A549 treated with RU486 at 1 μM for 4 hours (cell line): ENCODE measurements at places on chromosomes 12 and 14. TPM values are rescaled to one million over a fixed set of nuclear protein-coding genes. Genes with fewer than 3 reads are reported as not detected.

Gene PMCH
- total RNA-seq: not detected in 5 replicates

Gene LRRC10
- not detected in 5 replicates for total RNA-seq

Gene TAS2R50
- total RNA-seq: not detected in 5 replicates

Gene KIAA0586
- total RNA-seq: 7.8 to 10.6 TPM (median 9.4 TPM) in 5 replicates

Gene CCDC175
- not detected in 5 replicates for total RNA-seq

Gene RBP5
- total RNA-seq: not detected in 5 replicates

Gene ACOT4
- total RNA-seq: 1.5 to 2.8 TPM (median 2.1 TPM) in 5 replicates

Gene PRH2
- not detected in 5 replicates for total RNA-seq

Gene ALDH2
- 65.7 to 97.2 TPM (median 91.6 TPM) in 5 replicates for total RNA-seq

Gene TMEM132C
- total RNA-seq: not detected in 5 replicates

Gene KLRG1
- 1.1 to 1.9 TPM (median 1.5 TPM) in 5 replicates for total RNA-seq

Gene CACNA1C
- total RNA-seq: 0.02 TPM in 1 of 5 replicates, not detected in the others

Gene AP1G2
- total RNA-seq: 37.1 to 49.3 TPM (median 44.3 TPM) in 5 replicates

Gene PNMA1
- 50.9 to 65.9 TPM (median 61.7 TPM) in 5 replicates for total RNA-seq

Gene MAP3K9
- total RNA-seq: 3.2 to 5.2 TPM (median 4.7 TPM) in 5 replicates

Gene GOLGA3
- 17.6 to 25.0 TPM (median 20.4 TPM) in 5 replicates for total RNA-seq

Gene PSMD9
- 120 to 168 TPM (median 124 TPM) in 5 replicates for total RNA-seq

Gene DIO3
- 0.12 TPM in 1 of 5 replicates, not detected in the others for total RNA-seq

Gene SLC25A21
- 0.53 to 0.90 TPM (median 0.58 TPM) in 5 replicates for total RNA-seq

Gene LARP4
- total RNA-seq: 28.5 to 45.8 TPM (median 42.0 TPM) in 5 replicates

Gene TSPAN19
- 0.18 TPM in 1 of 5 replicates, not detected in the others for total RNA-seq

Gene EEA1
- 2.7 to 9.3 TPM (median 6.1 TPM) in 5 replicates for total RNA-seq

Gene LRRIQ1
- 0.41 to 1.5 TPM (median 1.1 TPM) in 5 replicates for total RNA-seq

Gene CCND2
- total RNA-seq: not detected in 5 replicates

Gene RILPL1
- total RNA-seq: 8.6 to 14.3 TPM (median 14.2 TPM) in 5 replicates

Gene NUMB
- total RNA-seq: 33.4 to 41.9 TPM (median 37.6 TPM) in 5 replicates

Gene SIRT4
- 0.49 to 0.99 TPM (median 0.80 TPM) in 5 replicates for total RNA-seq

Gene SLC39A5
- total RNA-seq: not detected in 5 replicates

Gene TRHDE
- 0.09 to 0.30 TPM (median 0.12 TPM) in 4 of 5 replicates, not detected in the other for total RNA-seq

Gene ANKS1B
- 0.13 to 0.73 TPM (median 0.46 TPM) in 5 replicates for total RNA-seq

Gene MYF5
- total RNA-seq: not detected in 5 replicates

Gene ACVRL1
- 0.06 to 0.15 TPM (median 0.12 TPM) in 3 of 5 replicates, not detected in the others for total RNA-seq

Gene AQP5
- not detected in 5 replicates for total RNA-seq

Gene RASSF8
- 6.4 to 11.2 TPM (median 9.7 TPM) in 5 replicates for total RNA-seq

Gene WIF1
- not detected in 5 replicates for total RNA-seq

Gene SP7
- not detected in 5 replicates for total RNA-seq

Gene USP44
- 0.09 to 0.18 TPM (median 0.12 TPM) in 4 of 5 replicates, not detected in the other for total RNA-seq

Gene EXD2
- 8.9 to 13.8 TPM (median 12.9 TPM) in 5 replicates for total RNA-seq

Gene TMCC3
- total RNA-seq: 0.86 to 1.1 TPM (median 1.1 TPM) in 5 replicates

Gene LBHD2
- 0.14 TPM in 1 of 5 replicates, not detected in the others for total RNA-seq

Gene KLHL33
- total RNA-seq: not detected in 5 replicates

Gene SYCP3
- total RNA-seq: 0.13 TPM in 1 of 5 replicates, not detected in the others

Gene TMEM229B
- 0.22 to 0.34 TPM (median 0.28 TPM) in 5 replicates for total RNA-seq

Gene KRT77
- total RNA-seq: not detected in 5 replicates

Gene COQ5
- total RNA-seq: 26.4 to 31.3 TPM (median 27.1 TPM) in 5 replicates

Gene GPRC5D
- total RNA-seq: not detected in 5 replicates
